Stimulated activated naive CD8-positive, alpha-beta T cell treated with anti-CD3 and anti-CD28 coated beads, Interleukin-15, Interleukin-2, amounts not matched to agents 100 U/mL and 50 U/mL, for 24 hours (primary cell): ENCODE measurements at places on chromosomes 3 and 15.
A peak's percentile ranks its signal among the peaks of the same experiment; 100 is the strongest.

GRCh38 chr15:41004490-41004889, 51.2 kb downstream of the CHAC1 start:
- no peak for DNase-seq

- peak; percentile 49 for DNase-seq
These were observed 34.4 kb downstream of the TARS3 start for GRCh38 chr15:101689901-101690300.

- no peak for DNase-seq
These were observed 55.0 kb upstream of the EPHA3 start for GRCh38 chr3:89052386-89052785.

- DNase-seq = no peak
These were observed 407.5 kb downstream of the ZBTB20 start for GRCh38 chr3:114739627-114740026.

DNA sequence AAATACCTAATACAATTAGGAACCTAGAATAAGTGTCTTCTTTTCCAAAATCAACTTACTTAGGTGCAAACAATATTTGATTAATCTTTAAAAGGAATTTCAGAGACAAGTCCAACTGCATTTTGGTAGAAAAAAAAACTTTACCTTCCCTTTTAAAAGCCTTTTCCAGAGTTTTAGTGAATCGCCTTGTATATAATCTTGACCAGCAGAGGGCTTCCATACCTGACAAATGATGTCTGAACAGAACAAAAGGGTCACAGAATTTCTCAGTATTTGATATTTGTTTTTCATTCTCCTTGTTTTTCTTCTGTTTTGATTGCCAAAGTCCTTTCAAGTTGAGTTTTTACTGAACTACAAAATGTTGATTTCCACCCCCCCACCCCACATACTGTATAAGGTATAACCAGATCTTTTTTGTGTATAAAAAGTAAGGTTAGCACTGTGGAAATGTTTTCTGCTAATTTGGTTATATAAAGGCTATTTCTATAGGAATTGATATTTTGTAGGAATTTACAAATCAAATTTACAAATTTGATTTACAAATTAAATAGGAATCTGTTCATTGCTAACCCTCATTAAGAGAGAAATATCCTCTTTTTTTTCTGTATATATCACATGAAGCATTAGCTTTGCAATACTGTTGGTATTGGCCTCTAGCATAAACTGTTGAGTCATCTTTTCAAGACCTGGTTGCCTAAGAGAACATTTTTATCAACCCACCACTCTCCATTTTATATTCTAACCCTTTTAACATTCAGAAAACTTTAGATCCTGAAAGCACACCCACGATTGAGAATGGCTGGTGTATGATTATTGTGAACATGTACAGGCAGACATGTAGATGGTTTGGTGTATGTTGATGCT, 464.1 kb upstream of the RARB start:
- DNase-seq = no peak

- peak; percentile 12 for DNase-seq
These were observed 116.2 kb downstream of the MFSD1 start for GRCh38 chr3:158918008-158918407.
